ENCODE measurements at places on chromosomes 6 and 20.

DNA sequence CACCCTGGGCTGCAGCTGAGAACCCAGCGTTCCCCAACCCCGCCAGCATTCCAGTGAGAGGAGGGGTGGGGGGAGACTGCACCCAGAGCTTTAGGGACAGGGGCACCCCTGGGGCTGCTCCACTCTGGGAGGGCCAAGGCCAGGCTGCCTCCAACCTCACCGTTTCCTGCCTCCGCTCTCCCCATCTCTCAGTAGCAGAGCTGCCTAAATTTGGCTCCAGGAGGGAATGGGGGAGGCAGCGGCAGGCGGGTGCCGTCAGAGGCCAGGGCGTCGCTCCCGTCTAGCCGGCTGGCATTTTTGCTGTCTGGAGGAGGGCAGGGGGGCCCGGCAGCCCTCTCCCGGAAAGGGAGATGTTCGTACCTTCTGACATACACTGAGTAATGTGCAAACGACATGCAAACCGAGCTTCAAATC, 46.6 kb downstream of the NOL4L start:
- DNase-seq, result no peak

DNA sequence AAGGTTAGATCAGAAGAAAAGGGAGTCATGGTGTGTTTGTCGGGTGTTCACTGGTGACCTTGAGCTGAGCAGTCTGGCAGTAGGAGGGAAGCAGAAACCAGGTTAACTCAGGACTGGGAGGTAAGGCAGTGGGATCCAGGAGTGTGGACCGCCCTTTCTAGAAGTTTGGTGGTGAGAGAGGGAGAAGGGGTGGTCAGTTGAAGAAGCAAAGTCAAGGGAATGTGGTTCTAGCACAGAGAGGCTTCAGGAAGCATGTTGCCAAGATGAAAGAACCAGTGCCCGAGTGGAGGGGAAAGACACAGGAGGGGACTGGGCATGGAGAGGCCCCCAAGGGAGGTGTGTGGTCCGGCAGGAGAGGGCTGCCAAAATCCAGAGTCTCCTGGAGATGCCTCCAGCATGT, 3.6 kb downstream of the MAPK13 start:
- DNase-seq, result no peak

- DNase-seq, result no peak
Measured at GRCh38 chr20:1823450-1823844, 71.8 kb upstream of the SIRPA start.

DNA sequence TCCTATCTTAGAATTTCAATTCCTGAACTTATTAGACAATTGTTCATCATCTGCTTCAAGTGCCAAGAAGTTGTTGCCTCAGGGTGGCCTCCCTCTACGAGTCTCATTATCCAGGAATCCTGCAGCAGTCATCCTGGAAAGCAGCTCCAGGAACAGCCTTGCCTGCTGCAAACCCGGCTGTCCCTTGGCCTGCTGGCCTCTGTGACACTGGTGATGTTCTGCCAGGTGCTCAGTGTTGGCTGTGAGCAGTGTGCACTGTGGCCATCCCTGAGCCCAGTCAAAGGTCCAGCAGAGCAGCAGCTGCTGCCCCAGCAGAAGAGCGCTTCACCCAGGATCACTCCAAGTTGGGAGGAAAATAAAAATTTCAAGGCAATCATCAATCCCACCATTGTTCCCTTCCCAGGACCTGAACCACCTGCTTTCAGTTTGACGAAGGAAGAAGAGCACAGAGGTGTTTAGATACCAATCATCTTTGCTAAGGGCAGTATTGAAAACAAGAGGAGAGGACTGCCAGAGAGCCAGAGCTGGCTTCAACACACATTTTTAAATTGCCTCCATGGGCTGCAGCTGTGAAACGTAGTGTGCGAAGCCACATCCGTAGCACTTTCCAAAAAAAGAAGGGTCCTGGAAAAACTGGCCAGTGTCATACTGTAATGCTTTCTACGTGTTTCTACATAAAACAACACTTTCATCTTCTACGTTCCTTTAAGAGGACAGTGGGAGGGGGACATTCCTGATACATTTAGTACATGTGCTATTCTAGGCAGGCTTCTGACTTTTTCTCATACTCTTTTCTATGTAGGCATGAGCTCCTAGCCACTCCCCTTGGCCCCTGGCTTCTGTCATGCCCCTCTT, 7.2 kb upstream of the FAM50B start:
- no peak for DNase-seq
